NCI-H82 (cell line): ENCODE measurements at places on chromosomes 16 and 17.

GRCh38 chr17:46908068-46908737 lies 14.8 kb upstream of the GOSR2 start:
- no peak for DNase-seq

DNA sequence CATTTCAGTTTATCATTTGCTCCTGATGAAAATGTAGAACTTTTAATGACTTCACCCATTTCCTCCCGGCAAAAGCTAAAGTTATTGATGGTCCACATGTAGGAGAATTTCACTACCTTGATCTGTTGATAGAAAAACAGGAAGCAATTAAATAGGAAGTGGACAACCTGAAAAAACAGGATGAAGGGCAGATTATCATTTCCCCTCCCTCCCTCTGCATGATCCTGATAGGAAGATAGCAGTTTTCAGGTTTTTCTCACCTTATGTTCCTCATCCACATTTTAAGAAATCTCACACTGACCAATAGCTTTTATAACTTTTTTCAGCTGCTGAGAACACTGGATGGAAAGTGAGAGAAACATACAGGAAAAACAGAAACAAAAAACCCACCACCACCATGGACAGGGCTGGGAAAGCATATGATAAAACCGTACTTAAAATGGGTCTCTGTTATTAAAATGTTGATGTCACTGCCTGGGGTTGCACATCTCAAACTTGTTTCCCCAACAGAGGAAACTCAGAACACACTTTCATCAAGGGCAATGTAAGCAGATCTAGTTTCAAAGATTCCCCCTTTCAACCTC lies 46.4 kb downstream of the NXPH3 start:
- DNase-seq: no peak

- no peak for DNase-seq
Measured at GRCh38 chr16:57688987-57689761, 5.4 kb upstream of the DRC7 start.

DNA sequence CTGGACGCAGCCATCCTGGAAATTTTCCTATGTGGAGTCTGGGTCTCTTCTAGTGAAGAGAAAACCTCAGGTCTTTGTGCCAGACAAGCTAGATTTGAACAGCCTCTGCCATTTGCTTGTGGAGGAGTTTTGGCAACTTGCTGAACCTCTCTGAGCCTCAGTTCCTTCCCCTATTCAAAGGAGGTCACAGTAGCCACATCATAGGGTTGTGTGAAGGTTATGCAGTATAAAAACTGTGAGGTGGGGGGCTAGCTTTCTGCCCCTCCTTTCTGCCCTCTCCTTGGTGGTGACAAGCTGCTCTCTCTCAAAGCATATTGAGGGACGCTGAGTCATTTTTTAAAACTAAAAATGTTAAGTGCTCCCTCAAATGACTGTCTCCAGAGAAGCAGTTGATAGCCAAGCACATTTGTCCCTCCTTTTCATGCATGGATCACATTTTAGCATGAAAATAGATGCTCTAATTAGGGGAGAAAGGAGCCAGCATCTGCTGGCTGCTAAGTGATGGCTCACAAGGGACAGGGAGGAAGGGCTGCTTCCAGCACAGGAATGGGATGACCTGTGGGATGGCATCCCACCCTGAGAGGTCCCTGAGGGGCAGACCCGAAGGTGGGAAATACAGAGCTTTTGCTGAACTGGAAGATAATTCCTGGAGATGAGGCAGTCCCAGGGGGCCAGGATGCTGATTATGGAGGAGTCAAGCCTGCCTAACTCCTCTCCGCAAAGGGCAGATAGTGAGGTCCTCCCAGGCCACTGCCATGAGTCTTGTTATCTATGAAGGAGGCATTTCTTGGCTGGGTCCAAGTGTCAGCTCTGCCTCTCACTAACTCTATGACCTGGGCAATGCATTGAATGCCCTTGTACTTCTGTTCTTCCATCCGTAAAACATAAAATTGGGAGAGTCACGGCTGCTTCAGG lies 218.8 kb downstream of the RAB11FIP4 start:
- DNase-seq: no peak

DNA sequence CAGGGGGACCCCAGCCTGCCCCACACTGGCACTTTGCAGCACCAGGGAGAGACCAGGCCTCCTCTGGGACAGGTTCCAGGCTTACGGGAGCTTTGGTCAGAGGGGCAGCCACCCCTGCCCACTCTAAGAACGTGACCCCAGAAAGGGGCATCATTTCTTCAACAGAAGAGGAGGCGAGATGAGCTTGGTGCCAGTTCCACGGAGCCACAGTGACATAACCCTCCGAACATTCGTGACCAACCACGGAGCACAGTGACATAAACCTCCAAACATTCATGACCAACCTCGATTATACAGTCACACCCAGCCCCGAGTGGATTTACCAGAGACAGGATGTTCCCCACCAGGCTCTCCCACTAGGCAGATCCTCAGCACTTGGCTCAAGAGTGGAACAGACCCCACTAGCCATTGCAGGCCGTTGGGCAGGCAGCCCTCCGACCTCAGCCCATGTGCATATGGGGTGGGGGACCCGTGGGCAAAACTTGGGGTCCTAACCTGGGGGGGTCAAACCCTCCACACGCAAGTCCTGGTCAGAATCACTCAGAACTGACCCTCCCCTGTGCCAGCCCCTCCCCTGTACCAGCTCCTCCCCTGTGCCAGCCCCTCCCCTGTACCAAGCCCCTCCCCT lies 112.9 kb downstream of the METRNL start:
- no peak for DNase-seq

DNA sequence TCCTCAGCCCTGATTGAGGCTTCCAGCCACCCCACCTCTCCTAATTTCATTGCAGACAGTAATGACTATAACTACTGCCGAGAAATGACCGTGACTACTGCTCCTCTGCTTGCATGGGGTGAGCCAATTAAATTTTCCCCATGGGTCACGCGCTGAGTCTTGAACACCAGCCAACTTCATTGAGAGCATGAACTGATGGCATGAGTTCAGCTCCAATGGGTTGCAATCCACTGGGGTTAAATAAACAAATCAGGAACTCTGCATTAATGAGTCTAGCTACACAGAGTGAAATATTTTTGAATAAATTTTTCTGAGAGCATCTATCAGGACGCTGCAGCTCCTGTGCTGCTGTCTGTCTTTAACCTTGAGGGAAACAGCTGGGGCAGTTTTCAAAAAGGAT lies 61.6 kb upstream of the CLEC3A start:
- DNase-seq: no peak

- DNase-seq: no peak
Measured at GRCh38 chr16:88560714-88561484, 9.3 kb upstream of the ZC3H18 start.

- peak; percentile 42 for DNase-seq
Measured at GRCh38 chr17:5902181-5903140, 167.7 kb upstream of the WSCD1 start.

- DNase-seq: peak; percentile 48
Measured at GRCh38 chr17:74569020-74570003, 2.0 kb upstream of the CD300H start.

DNA sequence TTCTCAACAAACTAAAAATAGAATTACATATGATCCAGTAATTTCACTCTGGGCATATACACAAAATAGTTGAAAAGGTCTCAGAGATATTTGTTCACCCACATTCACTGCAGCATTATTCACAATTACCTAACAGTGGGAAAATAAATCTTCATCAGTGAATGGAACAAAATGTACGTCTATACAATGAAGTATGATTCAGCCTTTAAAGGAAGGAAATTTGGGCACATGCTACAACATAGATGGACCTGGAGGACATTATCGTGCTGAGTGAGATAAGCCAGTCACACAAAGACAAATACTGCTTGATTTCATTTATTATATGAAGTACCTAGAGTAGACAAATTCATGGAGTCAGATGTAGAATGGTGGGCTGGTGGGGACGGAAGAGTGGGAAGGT lies 47.0 kb downstream of the MFSD11 start:
- no peak for DNase-seq

DNA sequence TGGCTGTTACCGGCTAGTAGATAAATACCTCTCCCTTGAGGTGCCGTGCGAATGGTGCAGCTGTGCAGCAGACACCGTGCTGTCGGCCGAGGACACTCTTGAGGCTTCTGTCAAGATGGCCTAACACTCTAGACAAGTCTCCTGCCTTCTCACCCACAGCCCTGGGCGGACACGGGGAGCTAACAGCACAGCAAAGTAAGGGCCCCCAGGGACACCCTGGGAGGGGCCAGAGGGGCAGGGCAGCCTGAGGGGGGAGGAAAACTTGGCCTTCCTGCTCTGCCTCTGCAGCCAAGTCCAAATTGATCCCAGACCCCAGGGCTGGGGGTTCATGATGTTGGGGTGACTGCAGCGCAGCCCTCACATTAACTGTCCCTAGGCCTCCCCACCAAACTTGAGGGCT lies 210.2 kb downstream of the RPTOR start:
- DNase-seq: no peak

DNA sequence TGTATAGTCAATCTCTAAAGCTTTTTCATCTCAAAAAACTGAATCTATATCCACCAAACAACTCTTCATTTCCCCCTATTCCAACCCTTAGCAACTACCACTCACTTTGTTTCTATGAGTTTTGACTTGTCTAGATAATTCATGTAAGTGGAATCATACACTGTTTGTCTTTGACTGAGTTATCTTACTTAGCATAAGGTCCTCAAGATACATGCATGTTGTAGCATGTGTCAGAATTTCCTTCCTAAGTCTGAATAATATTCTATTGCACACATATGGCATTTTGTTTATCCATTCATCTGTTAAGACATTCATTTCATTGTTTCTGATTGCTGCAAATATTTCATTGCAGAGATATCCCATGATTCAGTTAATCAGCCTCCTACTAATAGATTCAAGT lies 72.2 kb downstream of the SSH2 start:
- no peak for DNase-seq

DNA sequence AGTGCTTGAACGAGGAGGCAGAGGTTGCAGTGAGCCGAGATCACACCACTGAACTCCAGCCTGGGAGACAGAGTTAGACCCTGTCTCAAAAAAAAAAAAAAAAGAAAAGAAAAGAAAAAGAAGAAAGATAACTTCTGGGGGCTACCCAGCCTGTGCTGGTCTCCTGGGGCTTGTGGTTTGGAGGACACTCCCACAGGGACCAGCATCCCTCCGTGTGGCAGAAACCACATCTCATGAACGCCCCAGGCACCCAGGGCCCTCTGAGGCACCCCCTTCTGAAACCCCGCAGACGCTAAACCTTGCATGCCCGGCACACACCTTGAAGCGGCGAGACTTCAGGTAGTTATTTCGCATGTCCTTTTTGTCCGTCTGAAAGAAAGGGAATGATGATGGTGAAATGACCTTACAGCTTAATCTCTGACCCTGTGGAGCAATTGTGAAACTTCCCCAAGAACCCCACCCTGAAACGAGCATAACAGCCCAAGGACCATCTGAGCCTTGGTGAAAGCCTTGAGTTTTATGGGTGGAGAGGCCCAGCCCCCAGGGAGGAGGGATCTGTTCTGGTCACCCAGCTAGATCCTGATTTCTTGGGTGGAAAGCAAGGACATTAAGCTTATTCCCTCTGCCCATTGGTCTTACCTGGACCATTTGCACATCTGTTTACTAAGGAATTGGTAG lies 55.0 kb downstream of the CNGB1 start:
- DNase-seq: no peak

DNA sequence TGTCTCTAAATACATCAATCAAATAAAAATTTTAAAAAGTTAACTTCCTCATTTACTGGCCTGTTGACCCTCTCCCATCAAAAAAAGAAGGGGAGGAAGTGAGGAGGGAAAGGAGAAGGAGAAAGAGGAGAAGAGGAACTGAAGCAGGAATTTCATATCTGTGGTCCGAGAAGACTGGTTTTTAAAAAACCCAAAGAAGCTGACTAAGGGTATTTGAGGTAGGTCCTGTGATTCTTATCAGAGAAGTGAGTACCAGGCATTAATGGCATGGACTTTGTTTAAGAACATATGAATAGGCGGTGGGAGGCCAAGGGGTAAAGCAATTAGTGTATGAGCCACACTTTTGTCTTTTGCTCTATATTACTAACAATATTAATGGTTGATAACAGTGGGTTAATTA lies 2.0 kb downstream of the SLC46A1 start:
- DNase-seq: no peak
